ENCODE measurements at places on chromosomes 3 and 15. TPM values are rescaled to one million over a fixed set of nuclear protein-coding genes. Genes with fewer than 3 reads are reported as not detected.

- DNase-seq: no peak
These were observed 93.2 kb downstream of the DGKG start for GRCh38 chr3:186268616-186269448.

RARRES1 gene
- 12.6 TPM for polyA plus RNA-seq

DNA sequence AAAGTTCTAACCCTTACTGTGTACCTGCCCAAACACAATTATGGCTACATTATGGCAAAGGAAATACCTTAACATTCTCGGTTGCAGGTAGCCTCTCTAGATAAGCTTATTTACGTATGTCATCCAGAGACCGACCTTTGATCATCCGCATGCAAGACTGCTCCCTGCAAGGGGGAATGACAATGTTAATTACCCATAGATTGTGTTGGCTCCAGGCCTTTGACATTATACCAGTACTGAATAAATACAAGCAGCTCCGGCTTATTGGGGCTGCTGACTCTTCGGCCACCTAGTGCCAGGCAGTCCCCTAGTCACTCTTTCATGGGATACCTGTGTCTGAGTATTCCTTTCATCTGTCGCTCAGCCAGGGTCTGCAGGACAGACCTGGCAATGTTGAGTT, 223.5 kb downstream of the DTWD1 start:
- DNase-seq: no peak

MESP1 gene
- 0.52 TPM for polyA plus RNA-seq

GRCh38 chr15:72737723-72738122, 45.8 kb downstream of the ADPGK start:
- DNase-seq: no peak

IL17RB gene
- 16.7 TPM for polyA plus RNA-seq

DNA sequence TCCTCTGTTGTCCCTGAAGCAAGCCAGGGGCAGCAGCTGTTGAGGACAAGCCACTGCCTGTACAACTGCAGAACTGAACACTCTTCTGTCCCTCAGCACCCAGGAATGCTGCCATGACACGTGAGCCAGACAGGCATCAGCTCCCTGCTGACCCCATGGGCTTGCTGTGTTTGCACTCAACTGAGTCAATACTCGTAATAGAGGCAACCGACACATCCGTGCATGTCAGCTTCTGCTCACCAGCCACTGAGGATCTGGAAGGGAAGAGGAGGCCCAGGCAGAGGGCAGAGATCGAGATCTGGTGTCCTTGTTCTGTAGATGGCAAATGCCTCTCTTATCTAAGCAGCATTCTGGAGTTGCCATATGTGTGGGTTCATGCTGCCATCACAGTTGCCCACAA, 54.3 kb upstream of the SEC61A1 start:
- DNase-seq: no peak

GRCh38 chr15:79067072-79067833, 23.3 kb downstream of the RASGRF1 start:
- DNase-seq: no peak

DNA sequence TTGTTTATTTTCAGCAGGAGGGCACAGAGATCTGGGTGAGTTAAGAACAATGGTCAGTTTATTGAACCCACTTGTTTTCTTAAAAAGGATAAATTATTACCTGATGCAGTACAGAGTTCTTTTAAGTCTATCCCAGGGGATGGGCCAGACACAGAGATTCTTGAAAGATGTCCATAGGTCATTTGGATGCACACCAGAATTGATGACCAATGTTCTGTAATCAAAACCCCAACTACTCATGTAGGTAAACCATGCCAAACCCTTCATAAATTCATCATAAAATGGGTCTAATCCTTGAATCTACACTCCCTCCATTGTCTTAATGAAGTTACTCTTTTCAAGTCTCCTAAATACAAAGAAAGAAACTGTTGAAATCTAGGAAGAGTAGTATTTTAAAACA, 273.0 kb upstream of the COL8A1 start:
- no peak for DNase-seq

DNA sequence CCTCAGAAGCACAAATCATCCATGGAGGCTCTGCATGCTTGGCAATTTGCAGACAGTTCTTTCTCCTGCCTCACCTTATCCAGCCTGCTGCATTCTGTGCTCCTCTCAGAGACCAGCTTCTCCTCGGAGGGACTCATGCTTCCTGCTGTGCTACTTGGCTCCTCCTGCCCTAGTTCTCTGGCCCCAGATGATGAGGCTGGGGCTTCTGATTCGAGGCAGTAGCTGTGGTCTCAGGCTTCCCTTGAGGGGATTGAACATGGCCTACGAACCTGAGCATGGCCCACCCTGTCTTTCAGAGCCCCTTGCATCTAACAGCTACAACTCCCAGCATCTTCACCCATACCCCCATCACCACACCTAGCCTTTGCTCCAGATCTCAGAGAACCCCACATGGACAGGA, 6.7 kb downstream of the VIPR1 start:
- DNase-seq: no peak

GRCh38 chr3:41158947-41159346, 40.4 kb upstream of the CTNNB1 start:
- DNase-seq: no peak

GRCh38 chr3:64634417-64634816, 53.4 kb downstream of the ADAMTS9 start:
- no peak for DNase-seq

- no peak for DNase-seq
These were observed 26.3 kb downstream of the NGRN start for GRCh38 chr15:90291679-90292356.

DNA sequence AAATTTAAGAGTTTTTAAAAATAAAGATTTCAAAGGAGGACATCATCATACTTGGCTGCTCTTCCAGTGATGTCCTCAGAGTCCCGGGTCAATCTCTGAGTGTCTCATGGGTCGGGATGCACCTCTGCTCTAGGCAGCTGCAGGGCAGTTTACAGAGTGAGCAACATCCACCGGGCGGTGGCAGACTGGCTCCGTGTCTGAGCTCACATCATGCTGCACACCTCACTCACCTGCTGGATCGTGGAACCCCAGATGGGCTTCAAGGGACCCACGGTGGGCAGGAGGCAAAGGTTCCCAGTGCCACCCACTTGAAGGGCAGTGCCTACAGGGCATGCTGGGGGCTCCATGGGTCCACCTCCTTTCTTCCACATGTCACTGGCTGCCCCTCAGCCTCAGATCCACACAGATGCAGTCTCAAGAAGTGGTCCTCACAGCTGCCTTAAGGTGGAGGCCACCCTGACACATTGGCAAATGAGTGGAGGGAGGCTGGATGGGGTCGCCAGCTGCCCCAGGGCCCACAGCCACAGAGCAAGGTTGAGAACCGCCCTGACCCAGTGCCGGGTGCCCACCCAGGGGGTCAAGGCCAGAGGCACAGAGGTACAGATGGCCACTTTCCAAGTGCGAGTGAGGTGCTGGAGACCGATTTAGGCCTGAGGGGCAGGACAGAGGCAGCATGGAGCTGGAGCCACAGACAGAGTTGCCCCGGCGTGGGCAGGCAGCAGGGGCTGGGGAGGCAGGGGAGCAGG, 25.2 kb downstream of the CYFIP1 start:
- no peak for DNase-seq

GRCh38 chr3:134802428-134803050, 7.5 kb downstream of the EPHB1 start:
- DNase-seq: no peak

DNA sequence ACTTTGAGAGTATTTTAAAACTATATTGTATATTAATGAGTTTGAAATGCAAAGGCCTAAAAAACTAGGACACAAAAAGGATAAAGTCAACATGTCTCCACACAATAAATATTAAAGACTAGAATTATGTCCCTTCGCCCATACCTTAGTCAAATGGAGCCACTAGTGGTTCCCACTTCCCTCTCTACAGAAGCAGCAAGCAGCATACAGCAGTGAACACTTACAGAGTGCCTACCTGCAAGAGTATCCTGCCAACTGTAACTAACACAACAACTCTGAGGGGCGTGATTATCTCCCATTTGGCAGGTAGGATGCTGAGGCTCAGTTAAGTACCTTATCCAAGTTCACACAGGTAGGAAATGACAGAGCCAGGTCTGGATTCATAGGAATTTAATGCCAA, 17.2 kb downstream of the DYNC1LI1 start:
- DNase-seq: no peak

MYZAP gene
- 5.3 TPM for polyA plus RNA-seq

SETD5 gene
- 179 TPM for polyA plus RNA-seq

CSTA gene
- 0.32 TPM for polyA plus RNA-seq

- peak; percentile 77 for DNase-seq
These were observed at the start of gene DALRD3 for GRCh38 chr3:49017971-49018706. DALRD3 (minus strand) TSS chr3:49018580; CDS start chr3:49018564, 16 bp downstream.

- DNase-seq: peak; percentile 64
These were observed 150.2 kb downstream of the TP63 start for GRCh38 chr3:189781415-189781814.

DNA sequence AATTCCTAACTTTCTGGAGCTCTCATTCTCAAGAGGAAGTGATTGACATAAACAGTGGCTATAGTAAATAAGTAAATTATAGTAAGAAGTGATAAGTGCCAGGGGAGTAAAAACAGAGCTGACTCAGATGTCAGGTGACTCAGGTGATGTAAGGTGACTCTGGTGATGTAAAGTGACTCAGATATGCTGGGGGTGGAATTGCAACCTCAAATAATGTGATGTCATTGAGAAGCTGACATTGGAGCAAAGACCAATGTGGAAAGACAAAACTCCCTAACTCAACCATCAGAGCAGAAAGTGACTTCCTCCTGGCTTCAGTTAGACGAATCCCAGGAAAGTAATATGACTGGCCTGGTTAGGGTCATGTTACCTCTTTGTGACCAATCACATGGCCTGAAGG, 144.2 kb upstream of the SNTN start:
- DNase-seq: no peak

CCR3 gene
- polyA plus RNA-seq: not detected

DNA sequence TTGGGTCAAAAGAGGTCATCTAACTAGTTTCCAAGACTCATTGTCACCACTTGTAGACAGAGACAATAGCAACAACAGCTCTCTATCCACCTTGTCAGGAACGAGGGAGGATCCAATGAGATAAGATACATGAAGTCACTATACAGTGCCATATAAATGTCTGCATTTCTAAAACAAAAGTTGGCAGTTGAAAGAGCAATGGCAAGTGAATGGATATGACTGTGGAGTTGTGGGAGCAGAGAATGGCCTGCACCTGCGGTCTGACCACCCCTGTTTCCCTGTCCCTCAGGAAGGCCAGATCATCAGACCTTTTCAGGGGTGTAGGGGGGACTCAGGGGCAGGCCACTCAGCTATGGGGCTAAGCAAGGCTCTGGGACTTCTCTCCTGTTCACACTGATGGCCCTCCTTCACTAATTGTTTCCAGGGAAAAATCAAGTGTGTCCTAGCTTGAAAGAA, 40.7 kb upstream of the PSMD6 start:
- DNase-seq: no peak

ALDH1A2 gene
- 284 TPM for polyA plus RNA-seq

MASP1 gene
- polyA plus RNA-seq: 8.7 TPM

GRCh38 chr3:78495301-78495700, 1272.5 kb downstream of the ROBO1 start:
- no peak for DNase-seq

Measured in left kidney (tissue), 8 donors.